GM12864 (cell line): ENCODE measurements at places on chromosomes 5 and 9.

DNA sequence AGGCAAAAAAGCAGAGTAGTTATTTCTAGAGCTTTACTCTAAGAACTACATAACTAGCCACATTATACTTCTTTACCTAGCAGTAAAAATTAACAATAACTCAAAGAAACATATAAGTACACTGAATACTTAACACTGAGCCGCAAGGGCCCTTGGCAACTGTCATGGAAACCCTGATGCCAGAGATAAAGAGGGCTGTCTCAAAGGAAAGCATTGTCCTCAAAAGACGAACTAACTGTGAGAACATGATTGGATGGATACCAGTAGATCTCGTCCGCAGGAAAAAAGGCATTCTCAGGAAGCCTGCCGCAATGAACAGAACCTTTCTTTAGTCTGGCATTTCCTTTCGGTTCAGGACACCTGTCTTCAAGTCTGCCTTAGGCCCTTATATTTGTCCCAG lies 379.0 kb upstream of the SLC30A5 start:
- no peak for DNase-seq

GRCh38 chr5:22643356-22643755 lies 209.8 kb downstream of the CDH12 start:
- no peak for DNase-seq

DNA sequence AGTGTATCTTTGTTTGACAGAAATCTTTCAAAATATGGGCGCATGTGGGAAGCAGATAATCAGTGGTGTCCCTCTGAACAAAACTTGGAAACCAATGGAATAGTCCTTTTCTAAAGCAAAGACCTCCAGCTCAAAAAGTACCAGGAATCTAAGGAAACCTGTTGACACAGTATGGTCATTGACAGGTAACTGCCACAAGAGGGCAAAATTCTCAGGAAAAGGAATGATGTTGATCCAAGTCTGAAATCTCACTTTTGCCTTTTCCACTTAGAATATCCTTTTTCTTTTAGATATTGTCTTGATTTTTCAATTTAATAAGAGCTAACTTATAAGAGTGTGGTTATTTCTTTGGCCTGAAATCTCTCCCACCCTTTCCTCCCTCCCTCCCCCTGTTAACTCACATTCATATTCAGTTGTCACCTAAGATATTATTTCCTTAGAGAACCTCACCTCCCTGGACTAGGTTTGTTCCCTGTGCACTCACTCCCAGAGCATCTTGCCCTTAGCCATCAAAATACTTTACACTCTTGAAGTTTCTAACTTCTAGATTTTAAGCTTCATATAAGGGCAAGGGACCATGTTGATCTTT lies 59.0 kb upstream of the BARX1 start:
- no peak for DNase-seq

DNA sequence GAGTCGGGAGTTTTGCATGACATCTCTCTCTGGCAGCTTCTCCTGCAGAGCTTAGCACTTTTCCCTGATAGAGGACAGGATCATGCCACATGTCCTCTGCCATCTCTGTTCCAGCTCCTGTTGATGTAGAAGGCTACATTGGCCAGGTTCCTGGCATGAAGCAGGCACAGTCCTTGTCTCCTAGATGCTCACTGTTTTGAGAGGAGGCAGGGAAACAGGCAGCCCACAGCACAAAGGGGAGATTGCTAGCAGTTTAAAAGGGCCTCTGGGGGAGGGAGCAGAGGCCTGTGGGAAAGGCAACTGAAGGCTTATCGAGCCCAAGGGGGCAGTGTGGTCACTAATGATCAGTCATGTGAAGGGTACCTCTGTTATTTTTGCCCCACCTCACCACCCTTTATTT lies 10.7 kb downstream of the ARHGAP26 start:
- DNase-seq = no peak

DNA sequence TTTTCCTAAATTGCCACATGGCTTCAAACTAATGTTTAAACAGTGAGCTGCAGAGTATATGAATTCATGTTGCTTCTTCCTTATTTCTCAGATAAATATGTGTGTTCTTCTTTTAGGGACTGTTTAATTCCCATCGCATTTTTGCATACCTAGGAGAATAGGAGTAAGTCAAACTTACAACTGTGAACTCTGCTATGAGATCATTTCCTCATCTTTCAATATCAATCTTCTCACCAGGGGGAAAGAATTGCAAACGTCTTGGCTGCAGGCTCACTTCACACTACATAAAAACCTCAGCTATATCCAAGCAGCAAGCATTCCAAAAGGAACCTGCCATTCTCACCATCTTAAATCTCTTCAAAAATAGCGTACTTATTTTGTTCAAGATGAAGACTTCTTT lies 271.0 kb downstream of the DNAH5 start:
- DNase-seq = no peak

- DNase-seq = no peak
Observed at GRCh38 chr5:172801179-172801671, 30.2 kb upstream of the DUSP1 start.

DNA sequence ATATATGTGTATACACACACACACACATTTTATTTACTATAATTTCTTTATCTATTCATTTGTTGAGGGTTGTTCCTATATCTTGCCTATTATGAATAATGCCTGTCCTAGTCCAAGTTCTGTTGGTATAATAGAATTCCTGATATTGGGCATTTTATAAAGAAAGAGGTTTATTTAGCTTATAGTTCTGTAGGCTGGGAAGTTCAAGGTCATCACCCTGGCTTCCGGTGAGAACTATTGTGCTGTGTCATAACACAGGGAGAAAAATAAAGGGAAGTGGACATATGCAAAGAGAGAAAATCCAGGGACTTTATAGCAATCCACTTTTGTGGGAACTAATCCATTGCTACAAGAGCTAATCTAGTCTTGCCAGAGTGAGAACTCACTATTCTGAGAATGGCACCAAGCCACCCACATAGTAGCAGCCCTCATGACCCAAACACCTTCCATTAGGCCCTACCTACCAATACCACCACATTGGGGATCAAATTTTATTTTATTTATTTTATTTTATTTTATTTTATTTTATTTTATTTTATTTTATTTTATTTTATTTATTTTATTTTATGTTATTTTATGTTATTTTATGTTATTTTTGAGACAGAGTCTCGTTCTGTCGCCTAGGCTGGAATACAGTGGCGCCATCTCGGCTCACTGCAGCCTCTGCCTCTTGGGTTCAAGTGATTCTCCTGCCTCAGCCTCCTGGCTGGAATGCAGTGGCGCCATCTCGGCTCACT lies 74.7 kb downstream of the FER start:
- no peak for DNase-seq

DNA sequence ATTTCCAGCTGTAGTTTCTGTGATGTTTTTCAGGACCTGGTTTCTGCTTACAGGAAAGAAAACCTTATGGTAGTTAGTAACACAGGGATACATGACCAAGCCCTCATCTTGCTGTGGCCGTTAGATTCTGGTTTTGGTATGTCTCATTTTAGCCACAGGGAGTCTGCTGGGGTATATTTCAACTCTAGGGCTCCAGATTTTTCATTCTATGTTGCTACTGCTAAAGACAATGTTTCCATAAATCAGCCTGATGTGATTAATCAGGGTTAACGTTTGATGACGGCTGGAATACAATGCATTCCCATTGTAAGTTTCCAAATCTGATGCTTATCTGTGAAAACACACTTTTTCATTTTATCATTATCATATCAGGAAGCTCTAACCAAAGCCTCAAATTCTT lies 48.2 kb downstream of the P4HA2 start:
- DNase-seq = no peak

GRCh38 chr9:91126761-91127445 lies 234.8 kb downstream of the AUH start:
- DNase-seq = no peak

GRCh38 chr9:123544007-123544827 lies 188.2 kb downstream of the CRB2 start:
- no peak for DNase-seq

DNA sequence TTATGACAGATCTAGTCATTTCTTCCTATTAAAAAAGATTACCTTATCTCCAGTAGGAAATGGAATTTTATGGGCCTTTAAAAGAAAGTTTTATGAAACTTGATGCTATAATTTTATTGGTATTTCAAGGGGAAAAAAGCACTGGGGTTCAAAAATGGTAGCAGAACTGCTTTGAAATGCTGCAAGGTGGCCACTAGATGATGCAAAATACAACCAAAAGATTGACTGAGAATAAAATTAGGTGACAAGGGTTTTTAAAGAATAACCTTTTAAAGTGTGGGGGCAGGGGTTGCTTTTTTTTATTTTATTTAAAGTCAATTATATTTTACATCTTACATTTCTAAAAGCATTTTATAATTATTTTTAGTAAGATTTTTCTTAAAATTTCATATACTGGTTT lies 61.7 kb downstream of the KLF9 start:
- DNase-seq = no peak

DNA sequence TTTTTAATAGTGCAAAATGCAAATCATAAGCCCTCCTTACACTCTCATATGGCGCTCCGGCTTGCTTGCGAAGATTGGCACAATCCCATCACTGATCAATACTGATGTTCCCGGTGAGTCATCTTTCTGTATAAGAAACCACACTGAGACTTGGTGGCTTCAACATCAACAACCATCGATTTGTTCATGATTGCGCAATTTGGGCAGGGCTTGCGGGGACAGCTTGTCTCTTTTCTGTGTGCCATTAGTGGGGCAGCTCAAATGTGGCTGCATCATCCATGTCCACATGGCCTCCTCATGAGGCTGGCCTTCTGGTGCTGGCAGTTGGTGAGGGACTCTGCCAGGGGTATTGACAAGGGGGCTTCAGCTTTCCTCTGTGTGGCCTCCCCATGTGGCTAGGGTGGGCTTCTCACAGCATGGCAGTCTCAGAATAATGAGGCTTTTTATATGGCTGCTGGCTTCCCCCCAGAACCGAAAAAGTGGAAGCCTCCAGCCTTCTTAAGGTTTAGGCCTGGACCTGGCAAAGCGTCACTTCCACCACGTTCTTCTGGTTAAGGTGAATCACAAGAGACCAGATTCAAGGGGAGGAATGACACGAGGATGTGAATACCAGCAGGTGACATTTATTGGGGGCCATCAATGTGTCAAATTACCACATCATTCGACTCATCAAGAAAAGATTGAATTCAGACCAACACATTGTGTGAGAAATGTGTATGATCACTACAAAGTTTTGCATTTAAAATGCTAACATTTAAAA lies 79.5 kb upstream of the NFIL3 start:
- DNase-seq = no peak

- DNase-seq = no peak
Observed at GRCh38 chr9:123331346-123332060, 24.5 kb upstream of the CRB2 start.

DNA sequence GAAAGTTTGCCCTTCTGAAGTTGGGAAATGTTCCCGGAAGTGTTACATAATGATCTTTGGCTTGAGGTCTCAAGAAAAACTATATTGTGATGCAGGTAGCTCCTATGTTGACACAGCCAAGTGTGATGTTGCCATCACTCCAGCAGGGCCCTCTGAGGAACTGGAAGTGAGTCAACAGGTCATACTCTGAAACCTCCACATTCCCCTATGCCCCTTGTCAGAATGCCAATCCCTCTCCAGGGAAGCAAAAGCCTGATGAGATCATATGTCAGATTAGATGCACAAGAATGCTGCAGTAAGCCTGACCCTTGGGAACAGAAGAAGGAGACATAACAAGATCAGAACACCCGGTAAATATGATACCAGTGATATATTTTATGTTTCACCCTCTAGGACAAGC lies 66.8 kb upstream of the ITGA2 start:
- no peak for DNase-seq

DNA sequence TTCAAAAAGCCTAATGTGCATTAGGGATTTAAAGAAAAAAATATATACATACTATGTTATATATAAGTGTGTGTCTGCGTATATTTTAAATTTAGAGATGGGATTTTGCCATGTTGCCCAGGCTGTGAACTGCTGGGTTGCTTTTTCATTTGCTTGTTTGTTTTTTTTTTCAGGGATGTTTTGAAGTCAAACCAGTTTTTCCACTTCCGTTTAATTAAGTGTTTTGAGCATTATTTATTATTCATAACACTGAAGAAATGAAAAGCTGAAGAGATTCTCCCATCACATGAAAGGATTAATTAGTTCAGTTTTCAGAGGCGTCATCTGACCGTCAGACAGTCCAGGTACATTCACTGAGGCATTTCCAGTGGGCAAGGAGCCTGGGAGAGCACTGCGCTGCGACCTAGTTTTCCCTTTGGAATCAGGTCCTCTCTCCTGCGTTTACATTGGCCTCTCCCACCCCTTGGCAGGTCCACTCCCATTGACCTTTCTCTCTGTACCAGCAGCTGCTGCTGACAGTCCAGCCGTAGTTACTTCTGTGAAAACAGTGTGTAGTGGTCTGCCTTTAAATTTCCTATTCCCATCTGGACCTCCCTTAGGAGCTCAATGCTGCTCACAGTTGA lies 26.0 kb downstream of the ARRDC3 start:
- DNase-seq = no peak

GRCh38 chr9:71756753-71757152 lies 11.6 kb downstream of the CEMIP2 start:
- DNase-seq = no peak

- DNase-seq = no peak
Observed at GRCh38 chr9:69155341-69156030, 18.6 kb upstream of the TJP2 start.

- DNase-seq = no peak
Observed at GRCh38 chr5:120260651-120261050, 203.4 kb upstream of the PRR16 start.

- DNase-seq = no peak
Observed at GRCh38 chr9:91185193-91185886, 176.4 kb downstream of the AUH start.

GRCh38 chr5:92780057-92780456 lies 801.0 kb downstream of the NR2F1-AS1 start:
- DNase-seq = no peak

- no peak for DNase-seq
Observed at GRCh38 chr5:556909-557441, 32.7 kb upstream of the SLC9A3 start.

DNA sequence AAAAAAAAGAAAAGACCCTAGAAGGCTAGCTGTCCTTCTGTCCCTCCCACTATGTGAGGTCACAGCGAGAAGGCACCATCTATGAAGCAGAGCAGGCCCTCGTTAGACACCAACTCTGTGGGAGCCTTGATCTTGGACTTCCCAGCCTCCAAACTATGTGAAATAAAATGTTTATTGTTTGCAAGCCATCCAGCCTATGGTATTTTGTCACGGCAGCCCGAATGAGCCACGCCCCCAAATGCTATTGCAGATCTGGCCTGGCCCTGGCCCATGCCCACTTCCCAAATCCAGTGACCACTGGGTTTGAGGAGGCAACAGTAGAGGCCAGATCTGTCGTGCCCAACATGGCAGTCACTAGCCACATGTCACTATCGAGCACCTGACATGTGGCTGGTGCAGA lies 10.8 kb downstream of the STK10 start:
- DNase-seq = no peak

DNA sequence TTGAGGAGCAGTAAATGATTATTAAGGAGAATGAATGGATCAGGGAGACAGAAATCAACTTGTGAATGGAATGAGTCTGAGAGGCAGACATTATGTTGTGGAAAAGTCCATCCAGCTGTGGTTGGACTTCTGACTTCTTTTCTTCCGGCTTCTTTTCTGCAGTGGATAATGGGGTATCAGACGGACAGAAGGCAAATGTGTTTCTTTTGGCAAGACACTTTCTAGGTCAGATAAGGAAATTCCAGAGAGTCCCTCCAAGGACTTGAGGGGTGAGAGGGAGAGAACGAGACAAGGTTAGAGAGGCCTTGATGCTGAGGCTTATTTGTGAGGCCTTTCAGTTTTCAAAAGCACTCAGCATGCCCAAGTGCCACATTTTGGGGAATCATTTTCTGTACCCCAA lies 17.1 kb upstream of the GRHPR start:
- DNase-seq = no peak

GRCh38 chr5:17890501-17890900 lies 256.2 kb downstream of the TAF11L14 start:
- DNase-seq = no peak
